Activated effector memory CD4-positive, alpha-beta T cell treated with Interleukin-2 at 50 U/mL for 16 hours (primary cell): ENCODE measurements at places on chromosomes 1 and 21.

- no peak for DNase-seq
Measured at GRCh38 chr1:109977657-109978378, 6.7 kb upstream of the AHCYL1 start.

DNA sequence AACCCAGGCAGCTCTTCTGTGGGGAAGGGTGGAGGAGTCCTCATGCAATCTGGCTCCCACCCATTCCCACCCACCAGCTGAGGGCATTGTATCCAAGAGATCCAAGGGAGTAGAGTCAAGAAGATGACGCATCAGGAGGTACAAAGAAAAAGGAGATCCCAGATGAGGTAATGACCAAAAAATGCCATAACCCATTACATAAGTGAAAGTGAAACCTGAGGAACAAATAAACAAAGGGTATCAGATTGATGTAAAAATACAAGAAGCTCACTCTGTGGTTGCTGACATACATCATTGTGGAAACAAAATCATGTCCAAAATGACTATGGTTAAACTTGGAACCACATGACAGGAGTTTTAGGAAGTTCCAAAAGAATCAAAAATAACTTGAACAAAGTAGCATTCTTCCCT, 42.5 kb downstream of the CCN1 start:
- no peak for DNase-seq

GRCh38 chr1:178802873-178803272, 68.0 kb downstream of the ANGPTL1 start:
- no peak for DNase-seq

DNA sequence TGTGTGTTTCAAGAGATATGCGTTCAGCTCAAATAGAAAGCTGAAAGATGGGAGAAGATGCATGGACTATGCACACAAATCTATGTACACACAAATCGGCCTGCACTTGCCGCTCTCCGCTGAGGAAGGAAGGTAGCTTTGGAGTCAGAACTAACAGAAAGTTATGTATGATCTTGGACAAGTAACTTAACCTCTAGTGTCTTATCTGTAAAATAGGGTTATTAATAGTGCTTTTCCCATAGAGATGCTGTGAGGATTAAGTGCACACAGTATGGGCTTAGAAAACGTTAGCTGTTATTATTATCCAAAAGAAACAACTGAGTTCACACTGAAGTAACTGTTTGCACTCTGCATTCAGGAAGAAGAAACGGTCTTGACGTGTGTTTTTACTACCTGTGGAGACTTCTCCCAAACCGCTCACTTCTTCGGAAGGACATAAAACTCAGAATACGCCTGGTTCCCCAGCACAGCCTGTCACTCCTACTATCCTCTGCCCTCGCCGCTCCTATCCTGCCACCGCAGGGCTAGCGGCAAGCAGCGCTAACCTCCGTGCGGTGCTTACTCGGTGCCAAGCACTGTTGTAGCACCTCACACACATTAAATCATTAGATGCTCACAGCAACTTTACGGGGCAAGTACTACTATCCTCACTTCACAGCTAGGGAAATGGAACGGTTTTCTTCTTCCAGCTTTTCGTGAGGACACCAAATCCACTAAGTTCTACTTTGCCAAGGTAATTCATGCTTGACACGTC, 1.3 kb downstream of the TGFBR3 start:
- peak; percentile 29 for DNase-seq

DNA sequence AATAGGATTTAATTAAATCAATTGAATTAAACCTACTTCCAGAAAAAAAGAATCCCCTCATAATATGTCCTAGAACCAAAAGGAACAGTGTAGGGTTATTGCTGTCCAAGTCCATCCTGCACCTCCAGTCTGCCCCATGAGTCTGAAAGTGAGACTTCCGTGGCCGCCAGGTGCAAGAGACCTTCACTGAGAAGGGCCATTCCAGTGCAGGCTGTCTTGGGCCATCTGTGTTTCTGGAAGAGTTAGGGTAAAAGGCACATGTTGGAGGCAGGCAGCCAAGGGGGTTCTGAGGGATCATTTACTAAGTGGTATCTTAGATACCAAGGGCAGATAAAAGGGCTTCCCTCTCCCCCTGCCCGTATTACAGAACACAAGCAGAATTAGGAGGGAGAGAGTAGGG, 31.0 kb downstream of the UBE2T start:
- no peak for DNase-seq

DNA sequence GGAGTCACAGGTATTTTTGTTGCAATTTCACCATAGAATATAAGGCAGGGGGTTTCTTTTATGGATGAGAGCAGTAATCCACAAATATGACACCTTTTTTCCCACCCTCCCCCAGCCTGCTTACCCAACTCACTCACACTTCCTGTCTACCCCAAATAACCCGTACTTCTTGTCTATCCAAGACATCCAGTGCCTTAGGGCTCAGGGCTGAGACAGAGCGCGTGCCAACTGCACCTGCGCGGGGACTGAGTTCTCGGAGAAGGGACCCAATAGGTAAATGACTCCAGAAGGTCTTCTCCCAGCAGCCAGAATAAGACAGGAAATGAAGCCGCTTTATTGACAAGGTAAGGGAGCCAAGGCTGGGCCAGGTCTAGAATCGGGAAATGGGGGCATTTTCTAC, 369.1 kb downstream of the SIPA1L2 start:
- no peak for DNase-seq

GRCh38 chr21:25179116-25179515, 428.2 kb downstream of the MRPL39 start:
- DNase-seq: no peak
